Heart left ventricle (tissue), 16 donors: ENCODE measurements at places on chromosomes 4 and X. TPM values are rescaled to one million over a fixed set of nuclear protein-coding genes. Genes with fewer than 3 reads are reported as not detected.

DNA sequence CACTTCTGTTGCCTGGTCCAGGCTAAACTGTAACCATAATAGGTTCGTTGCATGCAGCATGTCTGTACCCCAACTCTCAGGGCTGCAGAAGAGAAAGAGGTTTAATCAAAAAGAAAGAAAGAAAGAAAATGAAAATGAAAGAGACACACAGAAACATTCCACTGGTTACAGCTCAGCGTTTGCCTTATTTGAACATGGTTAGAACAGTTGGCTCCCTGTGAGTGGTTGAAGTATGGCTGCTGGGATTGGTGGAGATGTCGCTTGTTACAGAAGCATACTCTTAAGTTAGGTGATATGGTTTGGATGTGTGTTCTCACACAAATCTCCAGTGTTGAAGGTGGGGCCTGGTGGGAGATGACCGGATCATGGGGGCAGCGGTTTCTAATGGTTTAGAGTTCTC is 36.3 kb downstream of the ARSD start:
- no peak for DNase-seq

DNA sequence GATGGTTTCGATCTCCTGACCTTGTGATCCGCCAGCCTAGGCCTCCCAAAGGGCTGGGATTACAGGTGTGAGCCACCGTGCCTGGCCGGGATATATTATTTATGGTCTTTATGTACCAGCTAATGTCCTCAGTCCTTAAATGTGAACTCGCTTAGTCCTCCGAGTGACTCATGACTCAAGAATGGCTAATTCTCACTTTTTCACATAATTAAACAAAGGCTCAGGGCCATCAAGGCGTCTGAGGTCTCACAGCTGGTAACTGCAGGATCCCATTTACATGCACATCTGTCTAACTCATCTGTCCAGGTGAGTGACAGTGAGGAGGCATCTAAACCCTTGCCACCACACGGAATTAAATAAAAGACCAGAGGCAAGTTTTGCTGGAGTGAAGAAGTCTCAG is 73.5 kb downstream of the HS3ST1 start:
- no peak for DNase-seq

DNA sequence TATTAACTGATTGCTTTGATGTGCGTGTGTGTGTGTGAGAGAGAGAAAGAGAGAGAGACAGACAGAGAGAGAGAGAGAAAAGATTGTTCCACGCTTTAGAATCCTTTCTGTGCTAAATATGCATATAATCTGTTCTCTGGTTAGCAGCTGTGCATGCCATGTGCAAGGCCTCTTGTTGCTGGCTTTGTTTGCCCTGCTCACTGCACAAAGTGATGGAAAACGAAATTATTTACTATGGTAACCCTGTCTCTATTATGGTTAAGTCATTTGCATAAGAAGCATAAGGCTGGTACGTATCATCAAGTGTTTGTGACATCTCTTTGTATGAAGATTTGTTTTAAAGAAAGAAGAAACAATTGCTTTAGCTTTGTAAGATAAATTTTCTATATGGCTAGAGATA is 190.2 kb upstream of the POF1B start:
- no peak for DNase-seq

DNA sequence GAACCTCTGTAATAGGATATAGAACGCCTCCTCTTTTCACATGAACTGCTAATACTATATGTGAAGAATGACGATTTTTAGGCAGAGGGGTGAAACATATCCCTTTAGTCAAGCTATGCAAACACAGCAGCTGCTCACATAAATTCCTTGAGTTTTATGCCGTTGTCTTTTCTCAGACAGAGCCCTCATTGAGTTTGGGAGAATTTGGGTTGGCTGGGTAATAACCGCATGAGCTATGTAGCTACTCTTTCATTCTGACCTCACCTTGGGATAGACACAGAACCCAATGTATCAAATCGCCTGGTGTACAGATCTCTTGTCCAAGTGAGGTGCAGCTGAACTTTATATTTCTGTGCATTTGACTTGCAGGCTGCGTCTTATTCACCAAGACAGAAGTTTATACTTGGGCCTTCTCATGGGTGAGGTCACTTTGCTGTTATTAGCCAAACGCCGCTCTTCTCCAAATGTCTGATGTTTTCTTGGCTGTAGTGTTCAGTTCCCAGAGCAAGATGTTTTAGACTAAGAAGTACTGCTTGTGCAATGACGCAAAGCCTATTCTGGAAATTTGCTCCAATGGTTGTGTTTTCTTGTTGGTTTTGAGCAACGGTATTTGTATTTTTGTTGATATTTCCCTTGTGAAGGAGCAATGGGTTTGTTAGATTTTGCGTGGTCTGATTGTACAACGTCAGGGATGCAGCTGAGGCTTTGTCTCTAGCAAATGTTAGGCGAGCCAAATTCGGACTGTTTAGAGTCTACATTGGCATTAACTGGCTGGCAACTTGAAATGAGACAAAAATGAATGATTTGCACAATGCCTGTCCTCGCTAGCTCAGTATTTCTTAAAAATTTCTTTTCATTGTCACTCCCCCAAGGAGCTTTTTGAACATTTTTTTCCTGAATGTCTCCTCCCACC is 11.2 kb upstream of the SPARCL1 start:
- DNase-seq: peak; percentile 34

- DNase-seq: no peak
These were observed 922.1 kb downstream of the RAB28 start for GRCh38 chr4:12562021-12562420.

GRCh38 chr4:108979759-108980158 is 216.9 kb upstream of the ETNPPL start:
- no peak for DNase-seq

GRCh38 chrX:48831136-48831908 is 4.1 kb downstream of the PCSK1N start:
- DNase-seq: no peak

DNA sequence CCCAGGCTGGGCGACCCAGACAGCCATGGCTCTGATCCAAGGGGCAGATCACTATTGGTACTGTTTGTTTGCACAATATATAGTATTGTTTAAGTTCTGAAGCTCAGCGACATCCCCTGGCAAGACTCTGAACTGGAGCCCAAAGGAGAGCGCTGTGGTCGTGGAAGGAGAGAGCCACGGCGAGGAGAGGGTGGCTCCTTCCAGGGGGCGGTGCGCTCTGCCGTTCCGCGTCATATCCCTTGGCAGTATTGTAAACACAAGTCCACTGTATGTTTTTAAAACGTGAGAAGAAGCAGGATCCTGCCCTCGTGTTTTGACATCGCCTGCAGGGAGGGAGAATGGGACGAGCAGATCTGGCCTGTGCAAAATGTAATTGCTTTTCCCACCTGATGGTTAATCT is 185.5 kb downstream of the RAB28 start:
- no peak for DNase-seq

- no peak for DNase-seq
These were observed 46.7 kb downstream of the ZNF827 start for GRCh38 chr4:145891958-145892357.

DNA sequence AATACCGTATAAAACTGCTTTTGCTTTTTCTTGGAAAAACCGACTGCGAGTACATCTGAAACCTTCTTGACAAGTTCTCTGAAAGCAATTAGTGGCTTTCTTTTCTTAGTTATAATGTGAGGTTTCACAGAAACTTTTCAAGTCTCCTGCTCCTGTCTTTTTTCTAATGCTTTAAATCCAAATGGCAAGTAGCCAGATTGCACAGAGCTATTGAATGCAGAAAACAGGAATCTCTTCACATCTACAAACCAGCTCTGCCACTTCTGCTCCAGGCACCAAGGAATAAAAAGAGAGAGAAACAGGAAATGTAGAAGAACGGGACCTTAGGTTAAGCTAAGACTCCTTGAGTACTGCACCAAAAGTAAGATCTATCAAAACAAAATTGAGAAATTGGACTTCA is 267.3 kb upstream of the TET2 start:
- DNase-seq: no peak

DNA sequence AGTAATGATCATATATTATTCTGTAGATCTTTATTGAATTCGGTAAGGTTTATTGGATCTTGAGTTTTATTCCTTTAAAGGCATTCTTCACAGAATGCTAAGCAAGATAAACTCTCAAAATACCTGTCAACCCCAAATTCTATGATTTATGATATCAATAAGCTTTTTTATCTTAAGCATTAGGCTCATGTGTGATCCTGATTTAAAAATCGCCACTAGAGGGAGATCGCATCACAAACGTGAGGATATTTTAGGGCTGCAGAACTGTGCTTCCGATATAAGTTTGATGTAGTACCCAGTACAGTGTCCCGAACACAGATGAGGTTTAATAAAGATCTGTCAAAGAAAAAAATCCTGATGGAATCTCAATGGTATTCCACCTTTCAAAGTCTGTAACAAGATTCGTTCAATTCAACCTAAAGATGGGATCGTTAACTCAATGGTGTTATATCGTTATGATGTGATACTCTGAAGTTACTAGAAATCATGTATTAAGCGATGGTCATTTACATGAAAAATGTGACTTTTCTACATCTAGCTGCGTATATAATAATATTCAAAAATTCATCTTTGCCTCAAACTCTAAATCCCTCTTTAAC is 169.0 kb downstream of the CORIN start:
- DNase-seq: no peak

DNA sequence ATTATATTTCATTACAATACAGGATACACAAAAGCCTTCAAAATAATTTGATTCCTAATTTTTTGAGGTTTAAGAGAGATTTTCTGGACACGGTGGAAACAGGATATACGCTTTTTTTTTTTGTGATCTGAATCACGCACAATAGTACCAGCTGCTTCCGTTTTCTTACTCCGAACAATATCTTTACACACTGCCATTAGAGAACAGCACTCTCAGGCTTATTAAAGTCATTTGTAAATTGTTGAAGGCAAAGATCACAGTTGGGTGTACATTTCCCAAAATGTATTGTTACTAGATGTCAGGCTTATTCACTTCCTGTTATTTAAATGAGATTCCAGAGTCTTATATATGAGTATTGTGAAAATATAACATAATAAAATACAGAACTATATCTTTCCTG is 71.5 kb downstream of the TMEM47 start:
- no peak for DNase-seq

GRCh38 chr4:87005369-87005689 is 70.5 kb downstream of the AFF1 start:
- DNase-seq: no peak

- DNase-seq: no peak
These were observed 8.9 kb downstream of the FAT4 start for GRCh38 chr4:125323654-125324053.

DNA sequence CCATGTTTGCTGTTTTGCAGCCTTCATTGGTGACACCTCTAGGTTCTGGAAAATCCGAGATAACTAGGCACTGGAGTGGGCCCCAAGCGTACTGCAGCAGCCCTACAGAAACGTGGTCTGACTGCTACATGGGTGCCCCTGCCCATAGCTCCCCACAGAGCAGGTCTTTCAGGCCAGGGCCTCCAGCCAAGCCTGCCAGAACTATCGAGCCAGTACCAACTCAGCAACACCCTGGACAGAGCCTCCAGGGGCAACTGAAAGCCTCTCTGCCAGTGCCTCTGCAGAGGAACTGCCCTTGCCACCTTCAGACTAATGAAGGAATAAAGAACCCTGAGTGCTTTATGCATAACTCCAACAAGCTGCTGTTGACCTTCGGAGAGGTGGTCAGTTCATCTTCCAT is 111.1 kb upstream of the PPP3CA start:
- no peak for DNase-seq

The DDX60 gene
- total RNA-seq: 10.6 TPM

The ZAR1 gene
- total RNA-seq: not detected

The SH3TC1 gene
- 10.9 TPM for total RNA-seq

The REELD1 gene
- total RNA-seq: not detected

The XAGE2 gene
- not detected for total RNA-seq

The CLDN34 gene
- not detected for total RNA-seq

The ZDHHC15 gene
- 2.7 TPM for total RNA-seq

The HTRA3 gene
- total RNA-seq: 84.6 TPM

The CFAP47 gene
- not detected for total RNA-seq

The RHOXF2B gene
- not detected for total RNA-seq
